Dermis lymphatic vessel endothelial cell (primary cell): ENCODE measurements at places on chromosomes 13 and 19. TPM values are rescaled to one million over a fixed set of nuclear protein-coding genes. Genes with fewer than 3 reads are reported as not detected.

The C19orf85 gene
- total RNA-seq, result not detected in 2 replicates

The HRC gene
- total RNA-seq, result under 0.01 TPM in 1 of 2 replicates, not detected in the other

The PCP2 gene
- total RNA-seq, result not detected in 2 replicates

The ZNF681 gene
- total RNA-seq, result 0.87 and 1.5 TPM in 2 replicates

The ZNF534 gene
- total RNA-seq, result not detected in 2 replicates

The GPR12 gene
- not detected in 2 replicates for total RNA-seq

The SLC7A10 gene
- total RNA-seq, result not detected in 2 replicates

The GJB6 gene
- total RNA-seq, result not detected in 2 replicates

The RAB3D gene
- total RNA-seq, result 32.9 and 38.7 TPM in 2 replicates

The ZNF548 gene
- 11.9 and 16.6 TPM in 2 replicates for total RNA-seq

The NLRP9 gene
- total RNA-seq, result not detected in 2 replicates
